Panc1 (cell line): ENCODE measurements at places on chromosomes 1 and 21. TPM values are rescaled to one million over a fixed set of nuclear protein-coding genes. Genes with fewer than 3 reads are reported as not detected.

The MTX1 gene
- total RNA-seq: 53.6 TPM

The PRRX1 gene
- 0.69 TPM for total RNA-seq

The PLEKHG5 gene
- total RNA-seq: 6.8 TPM

The NBPF10 gene
- total RNA-seq: 2.8 TPM
